GM03348 (cell line): ENCODE measurements at places on chromosomes 1 and 21.
A peak's percentile ranks its signal among the peaks of the same experiment; 100 is the strongest.

- DNase-seq = peak; percentile 14
These were observed 144.8 kb downstream of the BACH1 start for GRCh38 chr21:29443411-29444010.

- peak; percentile 73 for DNase-seq
These were observed 18.8 kb upstream of the EPS8L3 start for GRCh38 chr1:109782514-109782913.

DNA sequence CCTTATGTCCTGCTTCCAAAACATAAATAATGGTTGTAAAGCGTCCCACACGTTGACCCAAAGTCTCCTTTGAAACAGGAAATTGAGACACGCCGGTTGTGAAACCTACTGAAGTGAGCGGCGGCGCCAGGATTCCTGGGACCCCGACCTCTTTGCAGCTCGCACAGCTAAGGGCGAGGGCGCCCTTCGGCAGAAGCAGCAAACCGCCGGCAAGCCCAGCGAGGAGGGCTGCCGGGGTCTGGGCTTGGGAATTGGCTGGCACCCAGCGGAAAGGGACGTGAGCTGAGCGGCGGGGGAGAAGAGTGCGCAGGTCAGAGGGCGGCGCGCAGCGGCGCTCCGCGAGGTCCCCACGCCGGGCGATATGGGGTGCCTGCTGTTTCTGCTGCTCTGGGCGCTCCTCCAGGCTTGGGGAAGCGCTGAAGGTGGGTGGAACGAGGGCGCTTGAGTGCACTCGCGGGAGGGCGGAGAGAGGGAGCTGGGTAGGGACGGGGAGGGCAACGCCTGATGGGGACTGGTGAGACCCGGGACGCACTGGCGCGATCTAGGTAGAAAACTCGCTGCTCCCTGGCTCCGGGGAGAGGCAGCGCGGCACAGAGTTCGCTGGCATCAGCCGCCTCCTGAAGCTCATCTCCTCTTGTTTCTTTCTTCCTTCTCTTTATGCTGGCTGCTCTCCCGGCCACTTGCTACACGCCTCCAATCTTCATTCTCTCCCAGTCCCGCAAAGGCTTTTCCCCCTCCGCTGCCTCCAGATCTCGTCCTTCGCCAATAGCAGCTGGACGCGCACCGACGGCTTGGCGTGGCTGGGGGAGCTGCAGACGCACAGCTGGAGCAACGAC is at the start of gene CD1D:
Gene CD1D, plus strand, starts transcription at position 155 of the 836 bp plus-strand sequence. Its CDS starts 207 bp downstream, at position 362.
- peak; percentile 43 for DNase-seq

- DNase-seq = no peak
These were observed 25.5 kb downstream of the UTS2 start for GRCh38 chr1:7827126-7827955.

DNA sequence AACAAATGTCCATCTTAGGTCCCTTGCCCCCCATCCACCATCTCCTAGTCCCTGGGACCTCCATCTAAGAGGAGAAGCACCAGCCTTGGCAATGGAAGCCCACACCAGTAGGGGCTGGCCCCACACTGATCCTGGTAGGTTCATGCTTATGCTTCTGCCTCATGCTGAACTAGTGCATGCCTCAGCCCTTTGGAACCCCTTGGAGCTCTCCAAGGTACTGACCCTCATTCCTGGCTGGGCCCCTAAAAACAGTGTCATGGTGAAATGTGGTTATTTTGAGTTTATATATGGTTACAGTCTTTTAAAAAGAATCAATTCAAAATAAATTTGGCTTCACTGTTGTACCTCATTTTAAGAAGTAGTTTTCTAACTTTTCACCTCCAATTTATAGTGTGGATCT is 108.3 kb downstream of the HIVEP3 start:
- peak; percentile 55 for DNase-seq

GRCh38 chr1:97758541-97759057 is 162.2 kb downstream of the DPYD start:
- peak; percentile 29 for DNase-seq

GRCh38 chr1:30277911-30278310 is 445.5 kb downstream of the MATN1 start:
- DNase-seq = no peak

- no peak for DNase-seq
These were observed 32.6 kb upstream of the NEK2 start for GRCh38 chr1:211708006-211708405.

- DNase-seq = peak; percentile 56
These were observed 102.8 kb downstream of the CLIC6 start for GRCh38 chr21:34771512-34772028.

- peak; percentile 49 for DNase-seq
These were observed 169.9 kb downstream of the HS2ST1 start for GRCh38 chr1:87084244-87084836.

GRCh38 chr1:185291159-185291558 is 25.9 kb downstream of the IVNS1ABP start:
- DNase-seq = no peak

GRCh38 chr1:47972864-47973432 is 24.2 kb downstream of the TRABD2B start:
- DNase-seq = no peak

DNA sequence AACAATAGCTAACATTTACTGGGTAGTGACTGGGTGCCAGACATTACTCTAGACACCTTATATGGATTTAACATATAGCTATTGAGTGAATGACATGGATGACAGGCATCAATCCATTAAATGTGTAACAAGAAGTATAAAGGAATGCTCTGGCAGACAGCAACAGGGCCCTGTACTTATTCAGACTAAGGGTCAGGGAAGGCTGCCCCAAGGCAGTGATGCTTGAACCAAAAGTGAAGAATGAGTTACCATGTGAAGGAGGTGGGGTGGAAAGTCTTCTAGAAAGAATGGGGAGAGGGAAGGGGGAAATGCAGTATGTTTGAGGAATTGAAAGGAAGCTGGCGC is 8.3 kb upstream of the PTPRF start:
- DNase-seq = no peak

- no peak for DNase-seq
These were observed 141.2 kb downstream of the PGBD5 start for GRCh38 chr1:230284891-230285290.

DNA sequence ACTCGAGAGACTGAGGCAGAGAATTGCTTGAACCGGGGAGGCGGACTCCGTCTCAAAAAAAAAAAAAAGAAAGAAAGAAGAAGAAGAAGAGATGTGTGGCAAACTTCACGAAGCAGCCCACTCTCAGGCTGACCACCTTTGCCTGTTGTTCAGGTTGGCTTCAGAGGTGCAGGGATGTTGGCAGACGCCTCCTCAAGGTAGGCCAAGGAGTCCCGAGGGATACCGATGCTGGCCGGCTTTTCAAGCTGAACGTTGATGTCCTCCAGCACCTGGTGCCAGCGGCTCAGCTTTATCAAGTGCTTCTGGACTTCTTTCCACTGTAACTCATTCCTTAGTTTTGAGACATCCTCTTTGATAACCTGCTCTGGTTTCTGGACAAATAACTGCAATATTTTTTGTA is 243.8 kb upstream of the ADGRL2 start:
- no peak for DNase-seq

GRCh38 chr1:203346060-203346768 is 4.7 kb downstream of the FMOD start:
- DNase-seq = no peak
